Urinary bladder (tissue), 4 donors: ENCODE measurements at places on chromosomes 7 and 10. TPM values are rescaled to one million over a fixed set of nuclear protein-coding genes. Genes with fewer than 3 reads are reported as not detected.

CTTNBP2 gene
- 13.1 TPM for total RNA-seq

RARRES2 gene
- 86.2 TPM for total RNA-seq

PPA1 gene
- 116 TPM for total RNA-seq

SLC29A3 gene
- total RNA-seq = 4.8 TPM

LIPK gene
- total RNA-seq = not detected

DNA sequence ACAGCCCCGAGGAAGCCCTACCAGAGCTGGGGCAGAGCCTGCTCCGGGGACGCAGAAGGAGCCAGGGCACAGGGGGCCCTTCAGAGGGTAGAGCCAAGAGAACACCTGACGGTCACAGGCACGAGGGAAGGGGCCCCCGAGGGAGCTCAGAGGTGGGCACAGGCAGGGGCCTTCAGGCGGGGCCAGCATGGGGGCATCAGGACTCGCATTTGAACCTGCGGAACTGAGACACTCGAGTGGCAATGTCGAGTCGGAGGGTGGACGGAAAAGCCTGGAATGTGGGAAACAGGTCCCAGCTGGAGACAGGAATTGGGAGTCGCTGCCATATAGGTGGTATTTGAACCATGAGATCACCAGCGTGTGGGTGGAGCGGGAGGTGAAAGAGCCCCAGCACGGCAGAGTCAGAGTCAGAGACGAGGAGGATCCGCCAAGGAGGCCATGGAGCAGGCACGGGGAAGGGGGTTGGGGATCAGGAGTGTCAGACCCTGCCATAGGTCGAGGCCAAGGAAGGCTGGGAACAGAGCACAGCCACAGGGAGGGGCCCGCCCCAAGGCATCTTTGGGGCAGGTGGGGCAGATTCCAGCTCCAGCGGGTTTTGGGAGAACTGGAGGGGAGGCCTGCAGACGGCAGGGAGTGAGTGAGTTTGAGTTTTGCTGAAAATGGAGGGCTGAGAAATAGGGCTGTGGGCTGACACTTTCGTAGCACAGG, 13.8 kb downstream of the STK32C start:
- no peak for DNase-seq

DNA sequence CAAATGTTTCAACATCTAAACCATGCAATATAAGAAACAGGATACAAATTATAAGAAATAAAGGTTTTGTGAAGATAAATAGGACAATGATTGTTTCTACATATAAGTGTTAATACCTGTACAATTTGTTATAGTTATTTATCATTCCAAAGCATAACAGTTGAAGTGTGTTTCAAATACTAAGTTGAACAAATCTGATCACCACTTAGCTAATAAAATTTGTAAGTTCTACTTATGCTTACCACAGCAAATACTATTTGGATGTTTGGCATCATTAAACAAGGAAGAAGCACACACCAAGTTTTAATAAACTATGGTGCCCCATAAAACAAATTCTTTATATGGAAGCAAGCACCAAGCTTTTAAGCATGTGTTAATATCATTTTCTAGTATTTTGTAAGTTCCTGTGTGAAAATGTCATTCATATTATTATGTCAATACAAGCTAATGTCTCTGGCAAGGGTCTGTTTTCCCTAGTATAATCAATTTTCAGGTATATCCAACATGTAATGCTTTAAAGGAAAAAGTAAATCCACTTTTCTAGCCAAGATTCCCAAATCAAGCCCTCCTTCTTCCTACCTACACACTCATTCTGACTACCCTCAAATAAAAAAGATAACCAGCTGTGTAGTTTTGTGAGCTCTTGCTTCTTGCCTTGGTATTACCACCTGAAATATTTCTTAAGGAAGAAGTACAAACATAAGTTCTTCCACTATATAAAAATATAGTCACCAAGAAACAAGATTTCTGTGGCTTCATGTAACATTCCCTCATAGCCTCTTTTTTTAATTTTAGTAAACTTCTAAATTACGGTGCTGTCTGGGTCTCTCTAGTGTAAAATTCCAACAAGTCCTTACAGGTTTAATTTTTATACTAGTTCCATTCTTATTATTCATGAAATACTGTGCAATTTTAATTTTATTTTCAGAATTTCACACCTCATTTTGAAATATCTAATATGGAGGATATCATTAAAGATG, 9.2 kb downstream of the SKAP2 start:
- no peak for DNase-seq

GRCh38 chr7:4069268-4070095, 612.6 kb upstream of the FOXK1 start:
- DNase-seq = no peak

DNA sequence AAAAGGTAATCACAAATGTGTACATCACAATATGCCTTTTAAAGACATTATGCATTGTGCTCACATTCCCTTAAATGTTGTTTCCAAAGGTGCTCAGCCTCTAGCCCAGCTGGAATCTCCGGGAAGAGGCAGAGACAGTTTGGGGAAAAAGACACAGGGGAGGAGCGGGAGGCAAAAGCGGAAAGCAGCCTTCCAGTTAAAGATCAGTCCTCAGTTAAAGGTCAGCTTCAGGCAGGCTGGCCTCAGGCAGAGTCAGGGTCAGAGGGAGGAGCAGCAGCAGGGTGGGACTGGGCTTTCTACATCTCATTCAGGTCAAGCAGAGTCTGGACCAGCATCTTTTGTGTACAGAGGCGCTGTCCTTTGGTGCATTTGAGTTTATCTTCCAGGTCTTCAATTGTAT, 18.6 kb downstream of the ST7 start:
- DNase-seq = no peak

GRCh38 chr7:3063016-3063753, 19.5 kb upstream of the CARD11 start:
- no peak for DNase-seq

DNA sequence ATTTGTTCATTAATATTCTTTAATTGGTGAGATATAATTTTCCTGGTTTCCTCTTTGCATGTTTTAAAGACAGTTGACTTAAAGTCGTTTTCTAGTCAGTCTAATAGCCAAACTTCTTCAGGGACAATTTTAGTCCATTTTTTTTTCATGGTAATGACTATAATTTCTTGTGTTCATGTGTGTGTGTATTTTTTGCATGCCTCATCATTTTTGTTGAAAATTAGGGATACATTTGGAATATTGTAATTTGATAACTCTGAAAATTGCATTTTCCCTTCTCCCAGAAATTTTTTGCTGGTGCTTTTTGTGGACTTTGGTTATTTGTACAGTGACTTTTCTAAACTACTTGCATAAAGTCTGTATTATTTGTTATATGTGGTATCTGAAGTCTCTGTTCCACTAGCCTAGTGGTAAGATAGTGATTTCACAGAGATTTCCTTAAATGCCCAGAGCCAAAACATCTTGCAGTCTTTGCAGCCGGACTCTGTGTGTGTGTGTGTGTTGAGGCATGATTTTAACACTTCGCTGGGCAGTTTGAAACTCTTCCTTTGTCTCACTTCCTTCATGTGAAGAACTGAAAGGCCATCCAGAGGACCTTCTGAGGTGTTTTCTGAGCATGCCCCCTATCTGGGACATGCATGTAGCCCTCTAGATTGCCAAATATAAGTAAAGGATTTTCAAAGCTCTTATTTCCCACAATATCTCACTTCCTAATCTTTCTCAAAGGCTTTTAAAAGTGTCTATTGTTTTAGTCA, 40.9 kb upstream of the ZNF365 start:
- DNase-seq = no peak

DNA sequence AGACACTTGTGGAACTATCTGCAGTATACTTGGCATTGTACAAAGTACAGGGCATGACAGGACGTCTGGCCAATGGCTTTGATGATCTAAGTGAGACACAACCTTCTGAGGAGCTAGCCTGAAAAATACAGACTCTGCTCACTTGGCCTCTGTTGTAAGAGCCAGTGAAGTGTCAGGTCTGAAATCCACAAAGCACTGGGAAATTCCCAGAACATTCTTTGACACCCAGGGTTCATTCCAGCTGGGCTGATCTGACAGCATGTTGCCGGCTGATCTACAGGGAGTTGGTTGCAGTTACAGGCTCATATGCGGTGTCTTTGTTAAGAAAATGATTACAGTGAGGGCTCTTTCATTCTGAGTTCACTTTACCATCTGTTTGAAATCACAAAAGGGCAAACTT, 354.6 kb downstream of the PHF14 start:
- no peak for DNase-seq

GRCh38 chr10:30374353-30374752, 25.3 kb upstream of the MTPAP start:
- no peak for DNase-seq

DNA sequence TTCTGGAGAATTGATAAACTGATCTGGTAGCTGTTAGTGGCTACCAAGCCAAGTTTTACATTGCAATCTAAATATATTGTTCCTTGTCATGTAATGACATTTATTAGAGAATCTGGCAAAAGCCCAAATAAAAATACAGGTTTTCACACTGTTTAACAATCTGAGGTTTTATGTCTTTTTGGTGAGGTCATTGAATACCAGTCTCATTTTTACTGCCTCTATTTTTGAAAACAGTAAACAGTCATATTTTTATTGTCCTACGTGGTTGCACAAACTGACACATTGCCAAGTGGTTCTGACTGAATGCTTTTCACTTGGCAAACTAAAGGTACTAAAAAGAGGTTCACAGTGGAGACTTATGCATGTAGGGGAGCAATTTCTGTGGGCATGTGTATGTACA, 157.5 kb downstream of the PRKG1 start:
- no peak for DNase-seq

- DNase-seq = no peak
Measured at GRCh38 chr10:122207163-122207562, 63.9 kb upstream of the BTBD16 start.

- DNase-seq = no peak
Measured at GRCh38 chr10:117471344-117471874, 71.1 kb upstream of the EMX2 start.

GRCh38 chr10:70589762-70590654, 12.5 kb downstream of the PRF1 start:
- DNase-seq = peak; percentile 77
